ENCODE measurements at places on chromosomes 6 and 20.

GRCh38 chr6:113599444-113599843 lies 257.7 kb upstream of the MARCKS start:
- no peak for DNase-seq

DNA sequence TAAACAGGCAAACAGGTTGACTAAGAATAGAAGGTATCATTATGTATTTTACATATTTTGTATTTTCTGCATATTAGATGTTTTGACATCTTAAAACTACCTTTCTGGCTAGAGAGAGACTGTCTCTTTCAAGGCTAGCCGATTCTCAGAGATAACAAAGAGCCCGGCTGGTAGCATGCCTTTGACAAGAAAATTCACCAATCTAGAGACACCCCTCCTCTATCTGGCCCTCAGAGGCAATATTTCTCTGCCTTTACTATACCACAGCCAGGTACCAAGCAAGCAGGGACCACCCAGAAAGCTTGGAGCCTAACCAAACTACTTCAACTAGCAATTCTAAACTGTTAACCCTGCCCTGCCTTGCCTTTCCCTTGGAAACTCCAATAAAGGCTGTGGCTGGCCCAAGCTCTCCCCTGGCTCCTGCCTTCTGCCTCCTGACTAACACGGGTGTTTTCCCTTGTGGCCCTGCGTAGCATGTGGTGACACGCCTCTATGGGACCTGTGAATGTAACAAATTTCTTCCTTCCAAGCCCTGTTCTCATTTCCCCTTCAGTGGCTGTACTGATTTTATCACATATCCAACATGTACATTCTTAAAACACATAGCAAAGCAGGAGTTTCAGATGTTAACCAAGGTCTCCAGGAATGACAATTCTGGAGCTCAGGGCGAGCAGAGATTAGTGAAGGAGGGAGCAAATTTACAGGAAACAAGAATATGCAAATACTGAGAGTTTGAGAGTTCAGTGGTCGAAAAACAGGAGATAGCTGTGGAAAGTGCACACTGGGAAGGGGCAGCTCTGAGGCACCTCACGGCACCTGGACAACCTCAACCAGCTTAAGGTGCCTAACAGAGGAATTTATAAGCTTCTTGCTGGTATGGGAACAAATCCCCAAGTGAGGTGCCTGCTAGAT lies 120.8 kb downstream of the BACH2 start:
- DNase-seq, result no peak

DNA sequence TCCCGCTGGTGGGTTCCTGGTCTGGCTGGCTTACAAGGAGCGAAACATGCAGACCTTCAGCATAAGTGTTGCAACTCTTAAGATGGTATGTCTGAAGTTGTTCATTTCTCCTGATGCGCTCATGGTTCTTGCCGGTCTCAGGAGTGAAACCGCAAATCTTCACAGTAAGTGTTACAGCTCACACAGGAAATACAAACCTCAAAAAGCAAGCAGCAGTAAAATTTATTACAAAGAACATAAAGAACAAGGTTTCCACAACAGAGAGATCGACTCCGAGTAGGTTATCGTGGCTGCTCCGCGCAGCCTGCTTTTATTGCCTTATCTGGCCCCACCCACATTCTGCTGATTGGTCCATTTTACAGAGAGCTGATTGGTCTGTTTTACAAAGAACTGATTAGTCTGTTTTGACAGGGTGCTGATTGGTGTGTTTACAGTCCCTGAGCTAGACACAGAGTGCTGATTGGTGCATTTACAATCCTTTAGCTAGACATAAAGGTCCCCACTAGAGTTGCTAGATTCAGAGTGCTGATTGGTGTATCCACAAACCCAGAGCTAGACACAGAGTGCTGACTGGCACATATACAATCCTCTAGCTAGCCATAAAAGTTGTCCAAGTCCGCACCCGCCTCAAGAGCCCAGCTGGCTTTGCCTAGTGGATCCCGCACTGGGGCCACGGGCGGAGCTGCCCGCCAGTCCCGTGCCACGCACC lies 39.2 kb downstream of the TRIM27 start:
- DNase-seq, result no peak

DNA sequence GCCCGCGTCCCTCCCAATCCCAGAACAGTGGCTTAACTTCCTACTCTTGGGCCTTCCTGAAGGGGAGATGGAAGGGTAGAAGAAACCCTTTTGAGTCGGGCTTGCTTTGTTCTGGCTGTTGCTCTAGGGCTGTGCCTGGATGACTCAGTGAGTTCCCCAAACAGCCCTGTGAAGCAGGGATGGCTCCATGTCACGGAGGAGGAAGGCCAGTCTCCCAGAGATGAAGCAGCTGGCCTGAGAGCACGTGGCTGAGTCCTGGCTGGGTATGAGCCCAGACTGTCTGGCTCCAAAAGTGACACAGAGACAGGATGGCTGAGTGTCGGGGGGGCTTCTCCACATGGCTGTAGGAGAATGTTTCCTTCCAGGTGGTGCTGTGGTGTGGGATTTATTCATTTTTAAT lies 4.6 kb downstream of the SYTL3 start:
- DNase-seq, result no peak

DNA sequence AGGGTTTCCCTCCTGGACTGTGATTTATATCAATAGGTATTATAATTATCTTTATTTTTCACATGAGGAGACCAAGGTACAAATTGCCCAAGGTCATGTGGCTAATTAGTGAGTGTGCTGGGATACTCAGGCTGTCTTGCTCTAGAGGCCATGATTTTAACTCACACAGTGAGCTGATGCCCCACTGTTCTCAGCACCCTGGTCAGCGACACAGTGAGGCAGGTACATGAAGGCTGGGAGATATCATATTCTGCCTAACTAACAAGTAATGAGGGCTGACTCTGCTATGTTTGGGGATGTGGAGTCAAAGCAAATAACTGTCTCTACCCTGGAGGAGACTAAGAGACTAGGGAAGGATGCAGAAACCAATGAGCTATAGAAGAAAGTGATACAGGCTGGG lies 501.1 kb downstream of the PTPRT start:
- no peak for DNase-seq

- no peak for DNase-seq
Observed at GRCh38 chr6:21883595-21884328, 290.2 kb downstream of the SOX4 start.

DNA sequence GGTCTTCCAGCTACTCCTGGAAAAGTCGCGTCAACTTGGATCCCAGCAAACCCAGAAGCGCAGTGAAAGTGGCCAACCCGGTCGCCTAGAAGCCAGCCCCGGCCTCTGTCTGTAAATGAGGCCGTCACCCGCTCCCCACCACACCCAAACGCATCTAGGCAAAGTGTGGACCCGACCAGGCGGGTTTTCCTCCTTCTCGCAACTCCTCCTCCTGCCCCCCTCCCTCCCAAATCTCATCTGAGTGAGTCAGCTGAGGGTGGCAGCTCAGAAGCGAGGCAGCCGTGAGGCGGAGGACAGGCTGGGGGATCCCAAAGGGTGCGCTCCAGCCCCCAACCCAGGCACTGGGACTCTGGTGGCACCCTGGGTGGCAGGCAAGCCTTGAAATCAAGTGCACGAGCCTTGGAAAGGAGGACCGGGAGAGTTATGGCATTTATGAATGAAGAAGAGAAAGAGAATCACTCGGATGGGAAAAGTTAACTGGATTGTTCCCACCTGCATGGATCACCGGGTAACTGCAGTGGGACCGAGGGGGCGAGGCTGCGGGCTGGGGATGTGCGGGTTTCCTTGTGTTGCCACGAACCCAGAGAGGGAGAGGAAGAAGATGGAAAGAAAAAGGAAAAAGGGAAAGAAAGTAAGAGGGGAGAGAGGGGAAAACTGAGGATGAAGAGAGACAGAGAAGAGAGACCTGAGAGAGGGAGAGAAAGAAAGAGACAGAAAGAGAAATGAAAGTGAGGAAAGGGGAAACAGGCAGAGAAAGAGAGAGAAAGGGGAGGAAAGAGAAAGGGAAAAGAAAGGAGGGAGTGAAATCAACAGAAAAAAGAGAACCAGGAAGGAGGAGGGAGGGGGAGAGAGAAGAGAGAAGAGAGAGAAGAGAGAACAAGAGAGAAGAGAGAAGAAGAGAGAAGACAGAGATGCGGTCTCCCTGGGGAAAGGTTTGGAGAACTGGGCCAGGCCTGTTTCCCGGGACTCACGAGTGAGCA lies at the start of gene APCDD1L:
APCDD1L (minus strand) TSS at position 167 of the 980 bp plus-strand sequence. CDS start 692 bp downstream, outside the sequence.
- no peak for DNase-seq

DNA sequence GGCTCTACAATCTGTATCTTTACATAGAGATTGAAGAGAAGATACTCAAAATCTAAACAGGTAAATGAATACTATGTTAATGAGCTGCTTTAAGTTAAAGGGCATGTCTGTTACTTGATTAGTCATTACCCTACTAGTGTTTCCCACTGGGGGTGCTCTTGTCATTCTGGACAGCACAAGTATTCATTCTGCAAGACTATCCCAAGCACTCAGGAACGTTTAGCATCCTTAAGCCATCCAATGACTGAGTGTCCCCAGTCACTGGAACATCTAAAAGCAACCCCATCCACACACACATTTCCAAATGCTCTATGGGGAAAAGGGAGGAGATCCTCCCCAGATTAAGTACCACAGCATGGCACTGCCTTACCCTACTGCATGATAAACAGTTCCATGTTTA lies 25.7 kb downstream of the EZR start:
- DNase-seq, result no peak

- no peak for DNase-seq
Observed at GRCh38 chr6:43493230-43493629, 15.9 kb downstream of the TJAP1 start.

DNA sequence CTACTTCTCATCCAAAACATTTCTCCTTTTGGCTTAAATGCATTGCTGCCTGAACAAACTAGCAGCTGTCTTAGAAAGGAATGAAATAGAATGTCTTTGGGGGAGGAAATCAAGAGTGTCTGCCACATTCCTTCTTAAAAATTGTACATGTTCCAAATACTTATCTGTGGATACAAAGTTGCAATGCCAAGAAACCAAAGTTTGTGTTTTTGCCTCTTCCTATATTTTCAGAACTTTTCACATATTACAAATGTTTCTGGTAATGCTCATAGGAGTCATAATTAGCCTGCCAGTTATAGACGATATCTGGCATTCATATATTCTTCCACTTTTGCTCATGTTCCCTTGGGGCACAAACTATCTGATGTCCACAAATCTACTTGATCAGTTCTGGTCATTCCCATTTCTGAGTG lies 165.5 kb upstream of the BMP5 start:
- no peak for DNase-seq

- DNase-seq, result no peak
Observed at GRCh38 chr6:54308289-54308985, at the start of gene TINAG. TSS of gene TINAG (plus strand) at chr6:54308441. CDS start at chr6:54308551, 110 bp downstream.

GRCh38 chr6:163943607-163944385 lies 529.3 kb downstream of the QKI start:
- DNase-seq, result peak; percentile 53

- DNase-seq, result no peak
Observed at GRCh38 chr6:150417899-150418826, 49.4 kb downstream of the IYD start.

DNA sequence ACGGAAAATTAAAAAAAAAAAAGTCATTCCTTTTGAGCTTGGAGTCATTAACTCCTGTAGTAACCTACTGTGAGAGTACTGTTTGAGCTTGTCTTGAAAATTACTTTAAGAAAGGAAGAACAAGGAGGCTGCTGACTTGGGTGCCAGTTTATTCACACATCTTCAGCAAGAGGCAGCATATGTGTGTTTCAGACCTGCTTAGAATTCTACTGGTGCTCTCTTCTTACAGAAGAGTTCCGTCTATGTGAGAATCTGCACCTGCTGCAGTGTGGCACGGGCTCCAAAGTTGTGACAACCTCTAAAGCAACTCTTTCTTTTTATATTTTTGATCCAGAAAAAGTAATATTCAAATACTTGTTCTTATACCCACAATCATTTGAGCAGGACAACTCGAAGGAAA lies 117.4 kb upstream of the SOX4 start:
- DNase-seq, result no peak

- no peak for DNase-seq
Observed at GRCh38 chr20:8020314-8021079, 936 bp upstream of the TMX4 start.

- DNase-seq, result no peak
Observed at GRCh38 chr6:18676548-18676947, 289.4 kb downstream of the RNF144B start.

DNA sequence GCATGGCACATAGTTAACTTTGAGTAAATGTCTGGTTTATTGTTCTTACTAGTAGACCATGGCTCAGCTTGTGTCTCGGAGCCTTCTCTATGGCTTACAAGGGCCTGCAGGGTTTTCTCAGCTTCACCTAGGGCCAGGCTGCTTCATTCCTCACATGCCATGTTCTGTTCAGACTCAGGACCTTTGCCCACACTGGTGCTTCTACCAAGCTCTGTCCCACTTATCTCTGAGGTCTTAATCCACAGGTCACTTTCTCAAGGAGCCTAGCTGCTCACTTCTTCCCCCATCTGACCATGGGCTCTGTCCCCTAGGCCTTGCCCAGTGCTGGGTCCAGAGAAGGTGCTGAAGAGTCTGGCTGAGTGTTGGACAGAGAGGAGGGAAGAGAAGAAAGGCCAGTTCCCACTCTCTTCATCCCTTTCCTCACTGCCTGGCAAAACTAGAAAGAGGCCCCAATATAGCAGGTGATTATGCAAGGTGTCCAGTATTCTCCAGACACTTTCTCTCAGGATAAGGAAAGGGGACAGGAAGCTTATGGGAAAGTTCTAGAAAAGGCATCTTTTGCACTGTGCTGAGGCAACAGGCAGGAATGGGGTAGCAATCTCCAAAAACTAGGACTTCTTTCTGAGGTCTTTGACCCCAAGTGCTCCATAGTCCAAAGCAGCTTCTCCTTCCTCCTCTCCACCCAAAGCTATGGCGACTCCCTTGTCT lies 40.0 kb downstream of the COX4I2 start:
- no peak for DNase-seq

- no peak for DNase-seq
Observed at GRCh38 chr6:43496370-43497128, 13.6 kb downstream of the LRRC73 start.

DNA sequence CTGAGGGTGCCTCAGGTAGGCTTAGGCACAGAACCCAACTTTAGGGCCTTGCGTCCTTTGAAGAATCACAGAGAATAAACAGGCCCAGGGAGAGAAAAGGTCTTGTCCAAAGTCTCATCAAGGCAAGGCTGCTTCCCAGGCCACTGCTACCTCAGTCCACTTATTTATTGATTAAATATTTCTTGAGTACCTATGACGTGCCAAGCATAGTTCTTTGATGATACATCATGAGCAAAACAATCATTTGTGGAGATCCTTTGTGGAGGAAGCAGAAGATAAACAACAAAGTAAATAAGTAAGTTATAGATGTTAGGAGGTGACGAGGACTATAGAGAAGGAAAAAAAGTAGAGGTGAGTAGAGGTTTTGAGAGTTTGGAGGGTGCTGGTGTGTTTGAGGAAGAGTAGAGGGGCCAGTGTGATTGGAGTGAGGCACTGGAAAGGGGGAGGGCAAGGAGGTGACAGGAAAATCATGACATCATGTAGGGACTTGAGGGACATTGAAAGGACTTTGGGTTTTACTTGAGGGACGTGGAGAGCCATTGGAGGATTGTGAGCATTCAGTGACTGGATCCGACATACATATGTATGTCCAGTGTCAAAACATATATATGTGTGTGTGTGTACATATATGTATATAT lies 14.1 kb upstream of the CHMP4B start:
- DNase-seq, result no peak

- no peak for DNase-seq
Observed at GRCh38 chr6:36402481-36402880, 15.0 kb upstream of the ETV7 start.

All from neural crest cell (in vitro differentiated cells).